ENCODE measurements at places on chromosomes 3 and 15. TPM values are rescaled to one million over a fixed set of nuclear protein-coding genes. Genes with fewer than 3 reads are reported as not detected.

MAP2K5 gene
- 4.3 TPM for total RNA-seq

RAMAC gene
- total RNA-seq, result 71.7 TPM

KBTBD13 gene
- not detected for total RNA-seq

TMEM207 gene
- total RNA-seq, result not detected

- peaks cover 24% of the 10 kb centered on the region for H3K4me1 ChIP-seq
- no peak overlapping the region for H3K27ac ChIP-seq
- no peak overlapping the region for H3K4me3 ChIP-seq
- H3K36me3 ChIP-seq, result peaks cover 8% of the 10 kb centered on the region
- no peak for DNase-seq
Observed at GRCh38 chr3:184238246-184238818, 8.9 kb downstream of the VWA5B2 start.

- no peaks in the 10 kb centered on the region for H3K36me3 ChIP-seq
- peak overlapping the region; percentile 79 for H3K27ac ChIP-seq
- no peaks in the 10 kb centered on the region for H3K27me3 ChIP-seq
Observed at GRCh38 chr3:71305231-71306206, 278.0 kb downstream of the FOXP1 start.
